Inflammatory macrophage treated with lipopolysaccharide for 4 hours (primary cell): ENCODE measurements at places on chromosomes 4 and X.

GRCh38 chr4:91990726-91991125 is 313.0 kb upstream of the GRID2 start:
- DNase-seq: no peak

- peak; percentile 58 for DNase-seq
Observed at GRCh38 chr4:181971411-181971810, 271.8 kb upstream of the TENM3 start.

DNA sequence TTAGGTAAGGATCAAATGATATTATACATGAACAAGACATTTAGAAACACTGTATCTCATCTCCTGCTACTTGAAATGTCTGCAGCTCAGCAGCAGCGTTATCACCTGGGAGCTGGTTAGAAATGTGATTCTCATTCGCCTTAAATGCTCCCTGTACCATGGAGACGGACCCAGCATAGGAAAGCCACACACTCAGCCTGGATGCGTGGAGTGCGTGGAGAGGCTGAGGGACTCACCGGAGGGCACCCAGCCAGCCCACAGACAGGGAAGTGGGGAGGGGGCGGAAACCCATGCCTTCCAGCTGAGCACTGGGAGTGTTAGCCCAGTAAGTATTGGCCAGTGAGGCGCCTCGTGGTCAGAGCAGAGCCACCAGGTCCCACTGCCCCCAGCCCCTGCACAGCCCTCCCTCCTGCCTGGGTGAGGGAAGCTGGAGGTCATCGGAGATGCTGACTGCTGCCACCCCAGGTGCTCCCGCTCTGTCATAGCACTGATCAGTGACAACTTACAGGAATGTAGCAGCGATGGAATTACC is 15.2 kb downstream of the SUPT20HL1 start:
- DNase-seq: no peak

DNA sequence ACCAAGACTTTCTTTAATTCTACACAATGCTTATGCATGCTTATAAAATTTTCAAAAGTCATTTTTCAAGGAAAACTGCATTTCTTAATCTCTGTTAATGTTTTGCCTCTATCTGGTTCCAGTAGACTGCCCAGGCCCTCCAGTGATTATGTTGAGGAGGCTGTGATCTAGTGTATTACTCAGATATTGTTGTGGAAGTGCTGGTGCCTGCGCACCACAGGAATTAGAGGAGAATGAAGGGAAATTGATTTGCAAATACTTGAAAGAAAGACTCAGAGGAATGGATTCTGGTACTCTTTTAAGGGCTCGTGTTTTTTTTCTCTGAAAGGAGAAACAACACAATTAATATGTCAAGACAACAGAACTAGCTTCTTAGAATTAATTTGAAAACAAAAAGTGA is 1015.1 kb downstream of the RPA4 start:
- no peak for DNase-seq

GRCh38 chr4:19776021-19776459 is 475.7 kb upstream of the SLIT2 start:
- DNase-seq: no peak

- peak; percentile 66 for DNase-seq
Observed at GRCh38 chr4:110510955-110511544, 35.1 kb downstream of the ENPEP start.

GRCh38 chr4:8439914-8440491 is 520 bp downstream of the ACOX3 start:
- peak; percentile 88 for DNase-seq

- DNase-seq: no peak
Observed at GRCh38 chr4:73894001-73894400, 24.8 kb downstream of the CXCL1 start.

GRCh38 chrX:135985973-135986310 is 707 bp downstream of the SLC9A6 start:
- DNase-seq: no peak

GRCh38 chr4:77007358-77008230 is 58.0 kb downstream of the SEPTIN11 start:
- DNase-seq: peak; percentile 90

DNA sequence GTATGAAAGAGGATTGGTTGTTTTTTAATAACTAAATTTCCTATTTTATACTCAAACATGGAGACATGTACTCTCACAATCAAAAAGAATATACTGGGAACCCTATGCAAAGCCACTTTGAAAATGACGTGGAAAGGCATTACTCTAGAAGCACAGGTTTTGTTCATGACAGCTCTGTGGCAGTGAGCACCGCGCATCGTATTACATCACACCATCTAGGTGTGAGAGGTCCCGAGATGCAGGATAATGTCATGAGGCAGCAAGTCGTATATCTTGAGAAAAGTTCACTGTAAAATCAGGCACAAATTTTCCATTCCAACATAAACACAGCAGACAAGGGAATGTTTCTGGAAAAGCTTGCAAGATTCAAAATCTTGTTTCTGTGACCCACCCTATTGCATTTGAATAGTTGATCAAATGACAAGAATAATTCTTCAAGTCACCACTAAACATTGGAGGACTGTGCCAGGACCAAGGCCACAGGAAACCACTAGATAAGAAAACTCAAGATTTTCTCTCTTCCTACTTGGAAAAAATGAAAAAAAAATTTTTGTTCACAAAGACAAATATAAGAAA is 127.6 kb downstream of the LDB2 start:
- DNase-seq: no peak

- no peak for DNase-seq
Observed at GRCh38 chr4:75878246-75878756, 24.0 kb downstream of the PPEF2 start.

GRCh38 chr4:177313263-177313662 is 3.6 kb downstream of the NEIL3 start:
- peak; percentile 11 for DNase-seq

- no peak for DNase-seq
Observed at GRCh38 chr4:74545448-74545847, 100.5 kb downstream of the AREG start.

GRCh38 chr4:176791591-176792325 is 964 bp downstream of the VEGFC start:
- no peak for DNase-seq

DNA sequence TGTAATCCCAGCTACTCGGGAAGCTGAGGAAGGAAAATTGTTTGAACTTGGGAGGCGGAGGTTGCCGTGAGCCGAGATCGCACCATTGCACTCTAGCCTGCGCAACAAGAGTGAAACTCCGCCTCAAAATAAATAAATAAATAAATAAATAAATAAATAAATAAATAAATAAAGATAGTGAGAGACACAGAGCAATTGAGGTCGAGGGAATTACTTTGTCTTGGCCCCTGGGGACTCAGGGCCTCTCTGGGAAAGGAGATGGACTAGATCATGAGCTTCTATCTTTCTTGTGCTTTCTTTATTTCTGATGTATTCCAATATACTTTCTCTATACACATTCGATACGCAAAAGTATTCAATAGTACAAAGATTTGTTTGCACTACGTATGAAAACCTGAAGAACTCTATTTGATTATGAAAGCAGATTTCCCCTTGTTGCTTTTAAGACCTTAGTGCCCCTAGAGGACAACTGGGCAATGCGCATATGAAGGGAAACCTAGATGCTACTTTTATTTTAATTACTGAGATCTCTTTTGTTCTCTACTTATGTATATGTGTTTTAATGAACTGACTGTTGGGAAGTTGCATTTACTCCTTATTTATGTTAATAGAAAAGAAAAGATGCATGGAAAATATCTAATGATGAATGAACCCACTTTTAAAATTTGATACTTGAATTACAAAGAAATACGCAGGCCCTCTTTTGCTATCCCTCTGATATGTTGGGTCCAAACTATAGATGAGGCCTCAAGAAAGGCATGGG is 12.8 kb upstream of the ELOVL6 start:
- peak; percentile 65 for DNase-seq

GRCh38 chr4:48938831-48939230 is 32.3 kb upstream of the OCIAD2 start:
- no peak for DNase-seq

GRCh38 chr4:186698028-186698427 is 25.6 kb downstream of the FAT1 start:
- DNase-seq: no peak

DNA sequence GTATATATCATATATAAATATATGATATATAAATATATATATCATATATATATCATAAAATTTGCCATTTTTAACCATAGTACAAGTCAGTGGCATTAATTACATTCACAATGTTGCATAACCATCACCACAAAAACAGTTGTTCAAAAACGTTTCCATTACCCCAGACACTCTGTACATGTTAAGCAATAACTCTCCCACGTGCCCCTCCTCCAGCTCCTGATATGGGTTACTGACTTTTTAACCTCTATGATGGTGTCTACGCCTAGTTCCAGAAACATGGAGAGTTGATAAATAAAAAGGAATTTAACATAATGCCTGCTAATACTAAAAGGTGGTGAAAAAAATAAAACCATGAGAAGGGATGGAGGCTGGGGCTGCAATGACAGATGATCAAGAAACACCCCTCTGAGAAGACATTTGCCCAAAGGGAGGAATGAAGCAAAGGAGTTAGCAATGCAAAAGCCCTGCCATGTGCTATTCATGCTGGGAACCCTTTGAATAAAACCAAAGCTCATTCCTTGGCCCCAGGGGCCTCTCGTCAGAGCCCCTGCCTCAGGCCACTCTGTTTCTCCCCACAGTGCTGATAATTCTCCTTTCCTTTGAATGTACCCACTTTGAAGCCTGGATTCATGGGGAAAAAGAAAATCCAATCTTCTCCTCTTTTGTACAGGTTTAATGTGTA is 144.3 kb downstream of the NWD2 start:
- DNase-seq: peak; percentile 76

DNA sequence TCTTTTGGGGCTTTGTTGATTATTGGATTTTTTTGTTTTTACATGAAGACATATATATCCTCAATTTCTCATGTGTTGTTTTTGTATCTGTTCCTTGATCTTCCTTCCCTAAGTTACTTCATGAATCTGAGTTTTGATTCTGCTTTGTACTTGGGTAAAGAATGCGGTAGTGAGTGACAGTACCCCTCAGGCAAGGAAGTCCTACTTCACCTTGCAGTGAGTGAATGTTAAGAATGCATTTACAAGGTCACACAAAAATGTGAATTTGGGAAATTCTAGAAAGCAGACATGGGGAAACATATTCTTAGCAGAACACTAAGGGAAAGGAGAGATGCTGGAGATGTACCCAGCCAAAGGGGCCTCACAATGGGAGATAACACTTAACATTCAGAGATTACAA is 373.1 kb upstream of the LCORL start:
- DNase-seq: no peak

DNA sequence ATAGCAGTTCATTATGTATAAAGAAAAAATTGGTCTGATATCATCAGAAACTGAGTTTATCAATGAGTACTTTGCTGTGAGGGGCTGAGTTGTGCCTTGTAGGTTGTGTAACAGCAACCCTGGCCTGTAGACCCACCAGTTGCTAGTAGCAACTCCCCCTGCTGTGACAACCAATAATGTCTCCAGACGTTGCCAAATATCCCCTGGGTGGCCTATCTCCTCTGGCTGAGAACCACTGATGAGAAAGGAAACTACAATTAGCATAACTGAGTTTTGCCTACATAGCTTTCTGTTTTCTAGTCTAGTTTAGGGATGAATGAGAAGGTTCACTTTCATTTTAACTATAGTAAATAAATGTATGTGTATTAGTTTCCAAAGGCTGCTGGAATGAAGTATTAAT is 234.1 kb downstream of the CPE start:
- DNase-seq: no peak

GRCh38 chrX:109826954-109827708 is 94.1 kb upstream of the ACSL4 start:
- no peak for DNase-seq

GRCh38 chr4:153257151-153257620 is 52.9 kb downstream of the TRIM2 start:
- DNase-seq: peak; percentile 42

DNA sequence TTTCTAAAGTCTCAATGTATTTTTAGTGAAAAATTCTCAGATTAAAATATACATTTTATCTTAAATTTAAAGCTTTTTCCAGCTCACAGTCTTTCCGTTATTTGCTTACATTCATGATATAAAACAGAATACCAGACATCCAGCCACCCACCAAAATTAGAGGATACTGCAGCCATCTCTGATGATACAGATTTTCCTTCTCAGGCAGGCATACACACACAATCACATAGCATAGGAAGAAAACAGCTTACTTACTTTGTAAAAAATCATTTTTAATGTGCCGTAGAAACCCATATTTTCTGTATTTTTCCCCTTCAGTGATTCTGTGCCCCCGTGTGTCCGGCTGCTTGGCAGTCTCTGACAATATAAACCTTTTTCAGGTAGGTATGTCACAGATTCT is 183.7 kb downstream of the FBXW7 start:
- no peak for DNase-seq

DNA sequence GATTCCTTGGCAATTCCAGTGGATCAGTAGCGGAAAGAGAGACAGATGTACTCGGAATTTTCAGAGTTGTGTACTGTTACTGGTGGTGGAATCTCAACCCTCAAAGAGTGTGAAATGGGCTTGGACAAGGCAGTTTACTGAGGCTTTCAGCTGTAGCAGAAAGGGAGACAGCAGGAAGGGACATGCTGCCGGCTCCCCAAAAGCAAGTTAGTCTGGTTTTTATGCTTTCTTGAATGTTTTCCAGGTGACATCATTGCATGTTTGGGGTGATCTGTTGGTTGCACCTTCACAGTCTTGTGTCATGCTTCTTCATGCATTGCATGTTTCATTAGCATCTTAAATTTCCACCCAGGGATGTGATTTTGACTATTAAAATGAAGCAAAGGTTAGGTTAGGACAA is 1282.2 kb downstream of the ADGRL3 start:
- DNase-seq: no peak

- DNase-seq: no peak
Observed at GRCh38 chr4:87461281-87461700, 38.9 kb downstream of the NUDT9 start.

DNA sequence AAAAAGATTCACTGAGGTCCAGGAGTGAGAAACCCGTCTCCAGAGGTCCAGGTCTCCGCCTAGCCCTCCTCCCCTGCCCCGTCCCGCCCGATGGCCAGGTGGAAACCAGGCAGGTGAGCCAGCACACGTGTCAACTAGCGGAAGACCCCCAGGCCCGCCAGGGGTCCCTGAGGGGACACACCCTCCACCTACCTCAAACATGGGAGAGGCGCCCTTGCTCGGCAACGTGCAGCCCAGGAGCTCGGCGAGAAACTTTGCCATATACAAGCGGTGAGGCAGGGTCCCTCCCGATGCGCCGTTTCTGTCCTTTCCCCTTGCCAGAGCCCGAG is 330.0 kb downstream of the HNRNPD start:
- no peak for DNase-seq

DNA sequence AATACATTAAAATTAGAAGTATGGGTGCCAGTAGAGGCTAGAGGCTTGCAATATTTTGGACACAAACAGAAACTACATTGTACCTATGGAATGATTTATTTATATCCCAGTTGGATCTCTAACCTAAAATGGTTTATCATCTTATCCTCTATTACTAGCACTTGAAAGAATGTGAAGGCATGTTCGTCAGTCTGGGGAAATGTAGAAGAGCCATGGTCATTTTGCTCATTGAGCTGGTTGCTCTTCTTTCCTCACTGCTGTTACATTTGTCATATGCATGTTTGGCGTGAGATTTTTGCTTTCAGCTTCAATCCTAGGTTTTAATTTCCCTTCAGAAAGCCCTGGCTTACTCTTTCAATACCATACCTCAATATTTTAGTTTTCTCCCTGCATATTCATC is 82.4 kb upstream of the MYOZ2 start:
- no peak for DNase-seq

- no peak for DNase-seq
Observed at GRCh38 chrX:41100819-41101218, 15.6 kb downstream of the USP9X start.

GRCh38 chr4:142150483-142150882 is 514.1 kb downstream of the IL15 start:
- DNase-seq: no peak
